ENCODE measurements at places on chromosomes 16 and 17. TPM values are rescaled to one million over a fixed set of nuclear protein-coding genes. Genes with fewer than 3 reads are reported as not detected.

The TLCD3B gene
- not detected for total RNA-seq

The CAPNS2 gene
- total RNA-seq: not detected

The HOXB7 gene
- not detected for total RNA-seq

The TP53TG3D gene
- total RNA-seq: not detected

The KRT20 gene
- total RNA-seq: not detected

The HBZ gene
- total RNA-seq: not detected

The RPGRIP1L gene
- 4.3 TPM for total RNA-seq

Data from CD4-positive, alpha-beta memory T cell (primary cell).